ENCODE measurements at places on chromosomes 1 and 21.

DNA sequence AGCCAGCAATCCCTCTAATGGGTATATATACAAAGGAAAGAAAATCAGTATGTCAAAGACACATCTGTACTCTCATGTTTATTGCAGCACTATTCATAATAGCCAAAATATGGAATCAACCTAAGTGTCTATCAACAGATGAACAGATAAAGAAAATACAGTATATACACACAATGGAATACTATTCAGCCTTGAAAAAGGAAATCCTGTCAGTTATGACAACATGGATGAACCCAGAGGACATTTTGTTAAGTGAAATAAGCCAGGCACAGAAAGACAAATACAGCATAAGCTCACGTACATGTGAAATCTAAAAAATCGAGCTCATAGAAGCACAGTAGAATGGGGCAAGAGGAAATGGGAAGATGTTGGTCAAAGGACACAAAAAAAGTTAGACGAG lies 69.1 kb downstream of the WARS2 start:
- no peak for DNase-seq

- DNase-seq: peak; percentile 90
Observed at GRCh38 chr1:201530741-201531531, 8.0 kb upstream of the NAV1 start.

- no peak for DNase-seq
Observed at GRCh38 chr1:205878026-205878425, 28.1 kb upstream of the PM20D1 start.

GRCh38 chr1:211013346-211014240 lies 120.4 kb downstream of the KCNH1 start:
- peak; percentile 50 for DNase-seq

DNA sequence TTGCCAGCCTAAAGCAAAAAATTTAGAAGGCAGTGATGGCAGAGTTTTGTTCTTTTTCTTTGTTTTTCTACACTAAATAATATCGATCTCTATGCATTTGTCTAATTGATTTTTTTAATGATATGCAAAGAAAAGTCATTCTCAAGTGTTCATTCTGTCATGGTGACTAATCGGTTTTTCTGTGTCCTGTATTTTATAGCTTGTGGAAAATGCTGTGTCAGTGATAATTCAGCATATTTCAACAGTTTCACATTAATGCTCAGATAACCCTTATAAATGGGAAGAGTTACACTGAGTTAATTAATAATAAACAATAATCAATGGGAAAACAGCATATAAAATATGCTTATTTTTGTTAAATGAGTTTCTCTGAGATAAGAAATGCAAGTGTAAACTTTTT lies 824.9 kb downstream of the AMY1C start:
- DNase-seq: no peak

- no peak for DNase-seq
Observed at GRCh38 chr1:226001088-226001487, 1.9 kb upstream of the SDE2 start.

DNA sequence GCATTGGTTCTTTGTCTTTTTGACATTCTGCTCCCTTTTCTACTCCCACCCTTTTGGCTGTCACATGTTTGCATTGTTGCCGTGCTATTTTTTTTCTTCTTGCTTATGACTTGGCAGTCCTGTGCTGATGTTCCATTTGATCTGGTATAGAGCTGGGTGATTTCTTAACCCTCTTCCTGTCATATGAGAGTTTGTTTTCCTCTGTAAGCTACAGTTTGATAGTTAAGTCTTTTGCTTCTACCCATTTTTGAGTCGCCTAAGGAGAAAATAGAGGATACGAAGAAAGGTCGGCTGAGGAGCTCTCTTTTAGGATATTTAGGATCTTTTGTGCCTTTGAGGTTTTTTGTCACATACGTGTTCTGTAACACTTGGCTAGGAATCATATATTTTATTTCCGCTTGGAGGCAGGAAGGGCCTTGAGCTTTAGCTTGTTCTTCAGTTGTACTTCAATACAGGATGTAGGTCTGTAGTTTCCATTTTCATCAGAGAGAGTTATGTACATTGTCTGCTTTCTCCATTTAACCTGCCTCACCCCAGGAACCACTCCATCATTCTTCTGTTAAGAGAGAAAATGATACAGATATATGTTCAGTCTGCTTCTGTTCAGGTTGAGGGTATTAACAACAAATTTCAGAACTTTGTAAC lies 150.7 kb downstream of the BACH1 start:
- DNase-seq: no peak

- DNase-seq: peak; percentile 24
Observed at GRCh38 chr1:207831517-207832327, 79.2 kb downstream of the CD34 start.

- DNase-seq: no peak
Observed at GRCh38 chr1:76374086-76374485, 299.5 kb downstream of the ST6GALNAC3 start.

GRCh38 chr1:15189692-15190370 lies 36.3 kb downstream of the TMEM51 start:
- DNase-seq: peak; percentile 23

GRCh38 chr1:61120998-61121397 lies 38.6 kb downstream of the NFIA start:
- DNase-seq: no peak

GRCh38 chr1:17755120-17755519 lies at the start of gene ACTL8:
ACTL8 (plus strand) TSS chr1:17755333; CDS start chr1:17823009, 67,676 bp downstream.
- DNase-seq: no peak

DNA sequence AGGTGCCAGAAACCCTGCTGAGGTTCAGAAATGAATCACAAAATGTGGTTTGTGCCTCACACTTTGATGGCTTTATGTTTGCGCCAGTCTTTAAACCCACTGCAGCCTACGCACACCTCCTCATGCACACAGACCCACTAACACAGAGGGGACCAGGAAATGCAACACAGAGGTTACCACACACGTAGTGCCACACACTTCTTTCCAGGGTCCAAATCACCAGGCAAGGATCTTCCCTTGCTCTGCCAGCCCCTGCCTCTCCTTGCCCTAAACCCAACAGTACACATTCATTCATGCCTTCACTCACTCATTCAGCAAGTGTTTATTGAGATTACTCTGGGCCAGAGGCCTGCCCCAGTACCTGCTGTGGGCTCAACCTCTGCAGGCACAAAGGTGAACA lies 17.5 kb downstream of the MAB21L3 start:
- DNase-seq: no peak

DNA sequence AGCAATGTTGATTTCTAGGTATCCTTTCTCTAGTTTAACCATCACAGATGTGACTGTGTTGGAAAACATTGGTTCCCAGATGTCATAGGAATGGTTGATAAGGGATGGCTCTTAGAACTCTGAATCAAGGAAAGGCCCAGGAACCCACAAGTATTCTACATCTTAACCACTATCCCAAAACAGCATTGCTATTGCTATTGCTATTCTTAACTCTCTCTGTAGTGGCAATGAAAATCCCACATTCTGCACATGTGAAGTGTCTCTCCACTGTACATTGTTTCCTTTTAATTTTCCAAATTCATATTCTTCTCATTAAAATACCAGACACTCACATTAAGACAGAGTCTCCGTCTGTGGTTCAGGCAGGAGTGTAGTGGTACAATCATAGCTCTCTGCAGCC lies 420.4 kb upstream of the RUNX1 start:
- DNase-seq: peak; percentile 74

GRCh38 chr1:81467383-81467782 lies 333.4 kb upstream of the ADGRL2 start:
- DNase-seq: no peak

- DNase-seq: peak; percentile 89
Observed at GRCh38 chr21:46122237-46122671, 24.3 kb downstream of the COL6A2 start.

- peak; percentile 61 for DNase-seq
Observed at GRCh38 chr1:240217403-240217802, 125.7 kb downstream of the FMN2 start.

GRCh38 chr1:248792342-248792741 lies 33.4 kb downstream of the SH3BP5L start:
- no peak for DNase-seq

DNA sequence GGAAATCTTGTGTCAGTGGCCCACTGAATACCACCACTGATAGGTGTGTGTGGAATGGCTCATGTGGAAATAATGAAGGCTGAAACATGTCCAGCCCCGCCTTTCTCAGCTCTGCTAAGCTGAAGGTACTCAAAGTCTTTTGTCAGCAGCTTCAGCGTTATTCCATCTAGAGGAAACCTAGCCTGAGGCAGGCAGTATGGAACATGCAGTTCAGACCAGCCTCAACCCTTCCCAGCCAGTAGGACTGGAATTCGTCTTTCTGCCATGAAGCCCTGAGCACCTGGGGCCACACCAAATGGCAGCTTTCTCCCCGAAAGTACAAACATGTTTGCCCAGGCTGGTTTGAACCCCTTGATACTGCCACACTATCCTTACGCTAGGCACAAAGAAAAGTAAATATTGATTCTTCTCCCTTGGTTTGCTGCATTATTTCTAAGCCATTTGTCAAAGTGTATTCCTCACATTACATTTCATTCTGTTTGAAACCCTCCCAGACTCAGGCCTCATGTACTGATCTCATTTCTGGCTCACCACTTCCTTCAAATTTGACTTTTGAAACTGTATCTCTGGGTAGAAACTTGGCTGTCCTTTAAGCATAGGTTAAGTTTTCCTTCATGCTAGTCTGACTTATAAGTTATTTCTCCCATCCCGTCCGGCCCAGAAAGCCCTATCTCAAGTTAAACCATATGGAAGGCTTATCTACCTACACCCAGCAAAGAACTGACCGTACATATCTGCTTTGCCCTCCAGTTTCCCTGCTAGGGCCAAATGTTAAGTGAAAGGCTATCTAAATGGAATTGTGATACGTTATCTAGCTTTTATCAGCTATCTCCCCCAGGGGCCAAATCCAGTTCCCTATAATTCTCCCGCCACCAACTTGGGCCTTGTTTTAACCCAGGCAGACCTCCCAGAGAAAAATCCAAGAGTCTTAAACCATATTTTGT lies 45.7 kb upstream of the HOOK1 start:
- DNase-seq: no peak

- DNase-seq: no peak
Observed at GRCh38 chr1:186957314-186957713, 128.6 kb downstream of the PLA2G4A start.

- no peak for DNase-seq
Observed at GRCh38 chr1:243796016-243796415, 54.0 kb downstream of the AKT3 start.

- DNase-seq: peak; percentile 43
Observed at GRCh38 chr1:169892927-169893644, 610 bp downstream of the SCYL3 start.

- DNase-seq: no peak
Observed at GRCh38 chr1:189868021-189868420, 609.6 kb downstream of the BRINP3 start.

- no peak for DNase-seq
Observed at GRCh38 chr1:109120356-109120755, 6.4 kb downstream of the ELAPOR1 start.

DNA sequence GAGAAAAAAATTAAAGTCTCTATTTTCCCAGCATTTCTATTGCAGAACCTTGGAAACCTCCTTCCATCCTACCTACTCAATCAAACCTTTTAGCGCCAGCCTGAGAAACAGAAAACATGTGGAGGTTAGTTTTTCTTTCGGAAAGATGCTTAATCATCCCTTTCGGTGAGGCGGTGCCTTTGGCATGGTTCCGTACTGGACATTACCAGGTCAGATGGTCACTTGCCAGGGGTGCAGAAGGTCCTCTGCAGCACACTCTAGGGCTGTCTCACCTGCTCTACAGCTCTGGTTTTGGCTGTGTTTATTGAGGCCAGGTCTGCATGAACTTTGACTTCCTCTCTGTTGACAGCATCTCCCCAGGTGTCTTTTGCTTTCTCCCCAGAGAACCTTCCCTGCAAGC lies 121.5 kb downstream of the PLD5 start:
- no peak for DNase-seq

GRCh38 chr1:20726118-20726911 lies 6.2 kb downstream of the SH2D5 start:
- DNase-seq: no peak

DNA sequence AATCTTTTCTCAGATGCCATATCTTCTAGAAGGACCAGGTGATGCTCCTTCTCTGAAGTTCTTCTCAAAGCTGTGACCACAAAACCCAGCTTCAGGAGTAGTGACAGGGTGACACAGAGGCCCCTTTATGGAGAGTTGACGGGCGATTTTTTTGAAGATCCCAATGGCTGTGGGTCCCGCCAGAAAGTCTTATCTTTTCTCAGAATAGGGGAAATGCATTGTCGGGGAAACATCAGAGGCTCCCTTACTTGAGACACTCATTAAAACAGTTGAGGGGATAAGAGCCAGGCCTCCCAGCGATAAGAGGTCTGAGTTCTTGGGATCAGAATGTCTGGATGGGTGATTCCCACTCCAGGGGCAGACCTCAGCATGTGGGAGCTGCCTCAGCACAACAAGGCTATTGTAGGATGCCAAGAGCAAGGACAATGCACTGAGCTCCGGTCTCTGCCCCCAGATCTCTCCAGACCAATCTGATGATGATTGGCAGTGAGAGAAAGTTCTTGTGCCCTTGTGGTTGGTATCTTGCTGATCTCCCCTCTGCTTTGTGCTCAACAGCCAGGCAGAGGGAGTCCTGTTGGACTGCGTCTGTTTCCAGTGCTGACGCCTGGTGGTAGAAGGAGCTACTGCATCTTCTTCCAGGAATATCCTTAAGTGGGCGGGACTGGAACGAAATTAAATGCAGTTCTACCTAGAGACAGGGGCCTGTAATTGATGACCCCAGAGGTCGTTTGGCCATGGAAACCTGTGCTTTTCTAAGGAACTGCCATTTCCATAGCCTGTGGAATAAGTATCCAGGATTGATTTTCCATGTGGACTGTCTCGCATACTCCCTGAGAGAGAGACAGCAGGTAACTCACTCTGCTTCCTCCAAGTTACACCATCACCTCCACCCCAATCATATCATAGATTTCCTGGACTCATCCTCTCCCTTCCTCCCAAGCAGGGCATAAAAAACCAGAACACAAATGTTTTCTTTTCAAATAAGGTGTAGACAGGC lies 6.8 kb upstream of the ACKR1 start:
- DNase-seq: peak; percentile 76

GRCh38 chr1:67853704-67854103 lies 20.4 kb upstream of the GNG12 start:
- DNase-seq: peak; percentile 87

- no peak for DNase-seq
Observed at GRCh38 chr1:238649200-238649599, 737.2 kb upstream of the CHRM3 start.

DNA sequence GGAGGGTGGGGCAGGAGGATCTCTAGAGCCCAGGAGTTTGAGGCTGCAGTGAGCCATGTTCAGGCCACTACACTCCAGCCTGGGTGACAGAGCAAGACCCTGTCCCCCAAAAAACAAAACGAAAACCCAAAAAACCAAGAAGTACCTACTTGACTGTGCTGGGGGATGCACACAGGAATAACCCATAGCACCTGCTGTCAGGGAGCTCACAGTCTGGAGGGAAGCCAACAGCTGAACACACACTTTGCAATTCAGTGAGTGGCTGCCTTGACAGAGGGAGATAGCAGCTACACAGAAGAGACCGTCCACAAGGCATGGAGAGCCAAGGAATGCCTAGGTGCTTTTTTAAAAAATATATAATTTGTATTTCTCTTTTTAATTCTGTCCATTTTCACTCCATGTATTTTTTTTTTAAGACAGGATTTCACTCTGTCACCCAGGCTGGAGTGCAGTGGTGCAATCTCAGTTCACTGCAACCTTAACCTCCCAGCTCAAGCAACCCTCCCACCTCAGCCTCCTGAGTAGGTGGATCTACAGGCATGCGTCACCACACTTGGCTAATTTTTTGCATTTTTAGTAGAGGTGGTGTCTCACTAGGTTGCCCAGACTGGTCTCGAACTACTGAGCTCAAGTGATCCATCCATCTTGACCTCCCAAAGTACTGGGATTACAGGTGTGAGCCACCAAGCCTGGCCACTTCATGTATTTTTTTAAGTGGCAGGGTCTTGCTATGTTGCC lies 68.7 kb downstream of the NID1 start:
- no peak for DNase-seq

All from EH (cell line).